SW480 (cell line): ENCODE measurements at places on chromosomes 2 and 18.
A peak's percentile ranks its signal among the peaks of the same experiment; 100 is the strongest.

DNA sequence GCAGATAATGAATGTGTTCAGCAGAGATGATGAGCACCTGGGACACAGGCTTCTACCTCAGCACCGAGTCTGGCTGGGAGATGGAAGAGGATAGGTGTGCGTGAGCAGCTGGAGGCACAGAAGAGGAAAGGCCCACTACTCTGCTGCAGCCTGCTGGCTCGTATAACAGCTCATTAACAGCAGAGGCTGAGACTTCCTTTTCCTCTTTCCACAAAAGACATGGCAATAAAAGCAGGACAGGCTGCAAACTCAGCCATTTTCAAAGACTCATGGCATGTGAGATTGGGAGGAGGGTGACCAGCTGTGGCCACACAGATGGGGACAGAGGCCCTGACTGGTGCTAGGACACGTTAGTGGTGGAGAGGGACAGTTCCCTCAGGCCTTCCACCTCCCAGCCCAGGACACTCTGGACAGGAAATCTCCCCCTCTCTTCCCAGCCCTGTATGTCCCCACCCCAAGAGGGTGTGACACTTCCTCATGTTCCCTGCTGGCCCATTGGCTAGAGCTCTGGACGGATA lies 60.3 kb downstream of the CACNB4 start:
- DNase-seq, result no peak

DNA sequence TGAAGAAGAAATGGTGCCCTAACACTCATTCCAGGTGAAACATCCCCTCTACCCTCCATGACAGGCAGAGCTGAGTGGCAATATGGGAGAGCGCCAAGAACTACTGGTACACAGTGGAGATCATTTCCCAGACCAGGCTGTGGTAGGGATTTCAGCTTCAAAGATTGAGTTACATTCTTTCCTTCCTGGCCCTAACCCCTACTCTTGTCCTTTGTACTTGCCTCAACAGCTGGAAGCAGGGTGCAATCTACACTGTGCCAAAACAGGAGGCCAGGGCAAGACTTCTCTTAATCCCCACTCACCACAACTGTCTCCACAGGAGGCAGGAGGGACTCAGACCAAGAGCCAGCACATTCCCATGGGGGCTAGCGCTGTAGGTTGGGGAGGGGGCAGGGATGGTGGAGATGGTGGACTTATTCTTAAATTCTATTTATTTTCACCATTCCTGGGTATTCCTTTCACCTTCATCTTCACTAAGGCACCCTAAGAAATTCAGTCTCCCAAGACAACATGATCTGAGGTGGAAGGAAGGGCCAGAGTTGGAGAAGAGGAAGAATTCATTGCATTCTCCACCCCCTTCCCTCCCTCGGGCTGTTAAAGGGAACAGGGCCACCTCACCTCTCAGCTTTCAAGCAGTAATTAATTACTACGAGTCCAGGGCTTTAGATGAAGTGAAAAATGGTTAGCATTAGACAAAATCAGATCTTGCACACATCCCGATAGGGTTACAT lies 65.9 kb downstream of the AAK1 start:
- no peak for DNase-seq

DNA sequence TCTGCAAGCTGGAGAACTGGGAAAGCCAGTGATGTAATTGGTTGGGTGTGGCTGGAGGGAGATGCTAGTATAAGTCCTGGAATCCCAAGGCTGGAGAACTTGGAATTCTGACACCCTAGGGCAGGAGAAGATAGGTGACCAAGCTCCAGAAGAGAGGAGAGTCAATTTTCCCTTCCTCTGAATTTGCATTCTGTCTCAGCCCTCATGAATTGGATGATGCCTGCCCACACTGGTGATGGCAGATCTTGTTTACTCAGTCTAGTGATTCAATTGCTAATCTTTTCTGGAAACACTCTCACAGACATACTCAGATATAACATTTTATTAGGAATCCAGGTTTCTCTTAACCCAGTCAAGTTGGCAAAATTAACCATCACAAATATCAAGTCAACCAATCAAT lies 287.2 kb downstream of the RDH14 start:
- no peak for DNase-seq

DNA sequence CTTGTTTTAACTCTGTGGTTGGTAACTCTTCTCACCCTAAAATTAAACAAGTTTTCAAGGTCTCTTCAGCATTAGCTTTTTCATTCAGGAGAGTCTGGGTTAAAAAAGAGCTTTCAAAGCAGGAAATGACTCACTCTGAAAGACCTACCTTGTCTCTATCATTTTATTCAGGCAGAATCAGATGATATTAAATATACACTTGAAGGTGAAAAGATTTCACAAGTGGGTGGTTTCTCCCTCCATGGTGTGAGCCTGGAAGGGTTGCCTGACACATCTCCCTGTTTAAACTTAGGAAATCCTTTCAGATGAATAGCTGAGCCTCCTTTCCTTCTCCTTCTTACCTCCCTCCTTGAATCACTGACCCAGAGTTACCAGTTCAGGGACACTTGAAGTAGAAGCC lies 1402.0 kb upstream of the PIK3C3 start:
- no peak for DNase-seq

- no peak for DNase-seq
These were observed 469.3 kb upstream of the RAB12 start for GRCh38 chr18:8139891-8140406.

GRCh38 chr2:117812443-117812842 lies 2.0 kb upstream of the DDX18 start:
- no peak for DNase-seq

- no peak for DNase-seq
These were observed 122.6 kb upstream of the XPO1 start for GRCh38 chr2:61660511-61661388.

GRCh38 chr18:8506251-8507049 lies 102.8 kb upstream of the RAB12 start:
- DNase-seq, result no peak

DNA sequence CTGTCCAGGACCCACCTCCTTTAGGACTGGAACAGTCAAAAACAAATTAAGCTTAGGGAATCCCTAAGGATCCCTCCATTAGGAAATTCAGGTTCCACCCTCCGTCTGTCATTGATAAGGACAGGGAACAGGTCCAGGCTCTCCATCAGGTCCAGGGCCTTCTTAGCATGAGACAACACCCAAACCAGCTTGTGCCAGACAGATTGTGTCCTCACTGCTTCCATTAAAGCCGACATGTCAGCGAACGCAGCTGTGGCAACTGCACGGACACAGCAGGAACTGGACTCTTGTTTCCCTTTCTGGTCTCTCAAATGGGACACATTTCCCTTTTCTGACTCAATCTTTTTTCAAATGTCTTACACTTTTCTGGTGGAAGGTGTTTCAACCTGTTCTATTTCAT lies 81.4 kb downstream of the BCL11A start:
- DNase-seq, result no peak

DNA sequence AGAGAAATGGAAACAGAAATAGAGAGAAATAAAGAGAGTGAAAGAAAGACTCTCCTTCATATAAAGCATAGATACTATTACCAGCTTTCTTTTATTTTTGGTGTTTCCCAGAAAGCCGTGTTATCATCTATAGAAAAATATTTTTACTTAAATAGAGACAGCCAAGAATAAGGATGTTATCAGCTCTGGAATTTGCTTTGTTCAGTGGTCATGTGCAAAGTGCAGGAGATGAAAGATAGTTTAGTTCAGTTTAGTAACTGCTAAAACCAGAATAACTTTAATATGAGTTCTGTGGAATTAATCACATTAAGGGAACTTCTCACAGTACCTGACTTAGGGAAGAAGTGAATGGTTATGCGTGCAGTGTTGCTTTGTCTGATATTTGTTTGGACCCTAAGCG lies 140.4 kb downstream of the CALCRL start:
- DNase-seq, result no peak

DNA sequence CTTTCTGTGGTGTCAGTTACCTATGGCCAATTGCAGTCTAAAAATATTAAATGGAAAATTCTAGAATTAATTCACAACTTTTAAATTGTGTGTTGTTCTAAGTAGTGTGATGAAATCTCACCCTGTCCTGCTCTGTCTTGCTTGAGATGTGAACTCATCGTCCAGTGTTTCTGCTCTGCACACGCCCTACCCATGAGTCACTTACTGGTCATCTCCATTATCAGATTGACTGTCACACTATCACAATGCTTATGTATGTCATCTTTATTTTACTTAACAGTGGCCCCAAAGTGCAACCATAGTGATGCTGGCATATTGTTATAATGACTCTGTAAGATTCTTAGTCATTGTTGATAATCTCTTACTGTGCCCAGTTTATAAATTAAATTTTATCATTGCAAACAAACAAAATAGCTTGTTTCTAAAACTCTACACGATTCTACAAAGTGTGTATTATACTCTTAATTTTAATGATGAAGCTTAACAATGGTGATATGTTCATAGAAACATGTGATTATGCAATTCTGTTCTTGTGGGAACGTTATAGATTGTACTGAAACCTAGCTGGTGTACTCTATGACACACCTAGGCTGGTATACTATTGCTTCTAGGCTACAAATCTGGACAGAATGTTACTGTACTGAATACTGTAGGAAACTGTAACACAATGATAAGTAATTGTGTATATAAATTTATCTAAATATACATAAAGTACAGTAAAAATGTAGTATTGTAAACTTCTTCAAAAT lies 1086.8 kb upstream of the PIK3C3 start:
- DNase-seq, result peak; percentile 8

DNA sequence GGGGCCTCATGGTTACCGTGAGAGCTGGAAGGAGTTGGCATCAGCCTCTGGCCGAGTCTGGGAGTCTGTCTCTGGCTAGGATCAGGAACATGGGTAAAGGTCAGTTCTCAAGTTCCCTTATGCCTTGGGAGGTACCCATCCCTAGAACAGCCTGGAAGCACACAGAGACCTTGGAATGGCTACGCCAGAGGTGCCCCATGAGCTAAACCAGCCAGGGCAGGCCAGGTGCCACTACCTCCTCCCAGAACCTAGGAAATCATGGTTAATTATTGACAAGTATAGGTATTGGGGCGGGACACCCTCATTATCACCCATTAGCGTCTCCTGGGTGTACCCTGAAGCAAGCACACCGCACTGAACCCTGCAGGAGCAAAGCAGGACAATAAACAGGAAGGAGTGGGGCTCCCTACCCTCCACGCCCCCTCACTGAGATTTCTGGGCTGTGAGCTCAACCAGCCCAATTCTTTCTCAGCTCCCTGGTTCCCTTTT lies 3.0 kb upstream of the ASPRV1 start:
- peak; percentile 91 for DNase-seq

DNA sequence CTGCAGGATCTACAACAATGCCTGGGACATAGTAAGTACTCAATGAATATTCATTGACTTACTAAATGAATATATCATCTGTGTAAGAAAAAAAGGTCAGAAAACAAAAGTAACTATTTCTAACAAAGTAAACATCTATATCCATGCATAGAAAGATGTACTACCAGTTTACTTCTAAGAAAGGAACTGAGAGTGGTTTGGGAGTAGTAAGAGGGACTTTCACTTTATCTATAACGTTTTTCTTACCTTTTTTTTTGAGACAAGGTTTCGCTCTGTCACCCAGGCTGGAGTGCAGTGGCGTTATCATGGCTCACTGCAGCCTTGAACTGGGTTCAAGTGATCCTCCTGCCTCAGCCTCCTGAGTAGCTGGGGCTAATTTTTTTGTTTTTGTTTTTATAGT lies 25.7 kb downstream of the DHX57 start:
- no peak for DNase-seq

- peak; percentile 75 for DNase-seq
These were observed 49.3 kb downstream of the GREB1 start for GRCh38 chr2:11582862-11583752.

DNA sequence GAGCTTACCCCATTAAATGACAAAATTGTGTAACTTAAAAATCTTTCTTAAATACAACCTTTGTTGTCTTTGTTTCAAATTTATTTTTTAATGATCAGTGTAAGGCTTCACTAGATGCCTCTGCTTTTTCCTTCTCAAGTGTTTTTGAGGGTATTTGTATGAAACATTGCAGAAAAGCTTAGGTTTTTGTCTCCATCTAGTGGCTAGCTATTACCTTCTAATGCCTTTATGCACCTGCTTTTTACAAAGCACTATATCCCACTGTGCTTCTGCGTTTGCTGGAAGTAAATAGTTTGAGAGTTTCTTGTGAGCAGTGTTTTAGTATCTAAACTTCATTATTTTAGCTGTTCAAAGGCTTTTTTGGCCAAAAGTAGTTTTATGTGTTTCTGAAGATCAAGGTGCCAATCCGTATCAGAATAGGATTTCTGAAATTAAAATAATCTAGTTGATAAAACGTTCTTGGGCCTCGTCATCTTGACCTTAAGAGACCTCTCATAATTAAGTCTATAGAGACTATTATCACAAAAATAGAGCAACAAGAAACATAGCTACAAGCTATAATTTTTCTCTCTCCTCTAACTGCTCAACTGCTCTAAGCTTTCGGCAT lies 47.0 kb downstream of the IWS1 start:
- DNase-seq, result peak; percentile 64

GRCh38 chr2:127577503-127577902 lies 42.0 kb downstream of the MYO7B start:
- DNase-seq, result no peak

GRCh38 chr2:8459474-8459873 lies 222.4 kb upstream of the ID2 start:
- no peak for DNase-seq

GRCh38 chr2:15631883-15632282 lies 40.2 kb downstream of the DDX1 start:
- DNase-seq, result no peak

- no peak for DNase-seq
These were observed 8.8 kb downstream of the NAB1 start for GRCh38 chr2:190657474-190658255.

DNA sequence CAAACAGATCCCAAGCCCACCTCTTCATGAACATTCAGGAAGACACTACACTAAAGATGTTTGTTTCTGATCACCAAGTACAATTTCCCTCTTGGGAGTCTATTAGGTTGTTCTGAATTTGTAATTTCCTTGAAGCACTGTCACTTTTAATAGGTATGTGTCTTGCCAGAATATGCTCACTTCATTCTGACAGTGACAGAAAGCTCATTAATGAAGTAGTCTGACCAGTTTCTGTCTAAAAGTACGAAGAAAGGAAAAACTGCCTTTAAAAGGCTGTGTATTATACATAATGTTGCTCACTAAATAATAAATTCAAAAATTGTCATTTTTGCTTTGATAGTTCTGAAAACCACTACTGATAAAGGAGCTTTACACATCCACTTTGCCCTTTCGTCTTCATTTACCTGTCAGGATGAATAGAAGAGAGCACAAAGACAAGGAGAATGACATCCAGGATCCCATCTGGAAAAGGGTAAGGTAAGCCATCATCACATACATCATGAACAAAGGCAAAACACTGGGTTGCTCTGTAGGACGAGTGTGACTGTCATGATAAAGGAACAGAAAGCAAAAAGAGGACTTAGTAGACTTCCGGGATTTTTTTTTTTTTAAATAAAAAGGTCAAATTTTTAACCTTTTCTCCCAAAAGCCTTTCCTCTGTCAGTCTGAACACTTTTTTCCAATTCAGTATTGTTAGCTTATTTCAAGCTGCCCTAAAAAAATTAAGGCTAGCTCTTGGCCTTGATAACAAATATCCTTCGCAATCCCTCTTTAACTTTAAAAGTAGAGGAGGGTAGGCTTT lies 103.4 kb downstream of the METTL8 start:
- DNase-seq, result no peak

GRCh38 chr18:66316701-66317100 lies 287.2 kb downstream of the CDH19 start:
- DNase-seq, result no peak

- DNase-seq, result no peak
These were observed 44.8 kb downstream of the INPP4A start for GRCh38 chr2:98489486-98489885.
